ENCODE measurements at places on chromosomes 4 and X.
A peak's percentile ranks its signal among the peaks of the same experiment; 100 is the strongest.

DNA sequence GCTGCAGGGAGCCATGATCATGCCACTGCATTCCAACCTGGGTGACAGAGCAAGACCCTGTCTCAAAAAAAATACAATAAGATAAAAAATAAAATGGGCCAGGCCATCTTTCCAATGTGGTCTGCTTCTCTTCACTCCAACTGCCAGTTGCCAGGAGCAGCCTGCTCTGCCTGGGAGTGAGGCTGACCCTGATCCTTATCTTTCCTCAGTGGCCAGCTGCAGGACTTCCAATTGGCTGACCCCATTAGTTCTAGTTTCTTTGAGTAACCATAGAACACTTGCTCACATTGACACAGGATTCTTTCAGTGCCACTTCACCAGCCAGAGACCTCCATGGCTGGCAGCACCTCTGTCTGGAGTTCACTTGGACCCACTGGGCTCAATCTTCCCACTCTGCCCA is 258.6 kb downstream of the MID1IP1 start:
- DNase-seq, result no peak

DNA sequence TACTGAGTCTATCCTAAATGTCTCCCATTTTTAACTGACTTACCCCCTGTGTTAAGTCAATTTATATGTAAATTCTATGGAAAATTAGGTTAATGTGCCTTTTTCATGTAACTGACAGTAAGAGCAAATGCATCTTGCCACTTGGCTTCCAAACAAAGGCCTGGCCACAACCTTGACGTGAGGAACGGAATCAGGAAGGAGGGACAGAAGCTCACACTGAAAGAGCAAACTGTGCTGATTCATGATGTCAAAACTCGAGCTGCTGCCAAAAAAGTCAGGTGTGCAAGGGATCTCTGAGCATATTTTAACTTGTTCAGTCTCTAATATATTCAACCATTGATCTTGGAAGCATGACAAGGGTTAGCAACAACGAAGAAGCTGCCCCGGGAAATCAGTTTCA is 35.8 kb downstream of the GPM6A start:
- no peak for DNase-seq

DNA sequence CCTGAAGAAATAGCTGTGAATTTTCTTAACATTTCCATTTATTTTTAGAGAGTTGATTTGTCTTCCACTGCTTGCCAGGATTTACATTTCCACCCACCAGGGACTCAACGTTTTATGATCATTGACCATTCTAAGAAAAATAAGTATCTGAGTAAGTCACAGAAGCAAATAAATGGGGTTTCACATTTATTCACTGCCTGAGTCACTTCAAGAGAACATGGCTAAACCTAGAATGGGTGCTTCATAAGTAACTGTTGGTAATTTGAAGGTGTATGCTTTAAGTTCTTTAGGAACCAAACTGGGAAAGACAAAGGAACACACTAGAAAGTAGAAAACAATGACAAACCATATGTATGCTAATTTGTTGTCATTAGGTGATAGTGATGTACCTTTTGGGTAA is 43.2 kb upstream of the GRIA3 start:
- no peak for DNase-seq

DNA sequence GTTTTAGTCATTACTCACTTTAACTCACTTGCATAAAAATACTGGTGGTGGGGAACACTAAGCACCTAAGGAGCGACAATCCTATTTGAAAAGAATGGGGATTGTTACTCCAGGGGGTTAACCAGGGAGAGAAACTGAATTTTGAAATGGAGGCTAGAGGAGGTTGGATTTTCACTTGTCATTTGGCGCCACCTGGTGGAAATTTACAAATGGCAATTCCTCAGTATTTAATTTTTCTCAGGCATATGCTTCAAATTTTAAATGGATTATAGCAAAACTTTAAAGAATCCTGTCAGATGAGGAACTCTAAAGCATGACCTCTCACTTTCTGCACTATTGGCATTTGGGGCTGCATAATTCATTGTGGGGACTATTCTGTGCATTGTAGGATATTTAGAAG is 2.7 kb upstream of the GEMIN8 start:
- peak; percentile 28 for DNase-seq

DNA sequence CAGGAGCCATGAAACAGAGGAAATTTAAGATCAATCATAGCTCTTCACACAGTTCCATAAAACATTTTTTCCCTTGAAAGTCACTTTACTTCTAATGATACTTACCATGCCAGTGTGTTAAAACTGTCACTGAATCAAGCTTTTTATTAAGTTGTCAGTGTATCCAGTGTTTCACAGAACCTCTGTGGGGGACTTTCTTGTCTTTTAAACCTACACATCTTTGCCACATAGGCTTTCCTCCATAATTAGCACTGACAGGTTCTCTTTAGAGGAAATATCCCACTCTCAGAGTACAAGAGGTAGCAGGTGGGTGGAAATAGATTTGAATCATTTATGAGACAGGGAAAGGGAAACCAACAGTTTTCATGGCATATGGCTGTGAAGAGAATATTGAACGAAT is 25.8 kb upstream of the DYNLT3 start:
- no peak for DNase-seq

- no peak for DNase-seq
Measured at GRCh38 chrX:34300871-34301270, 168.8 kb upstream of the FAM47A start.

DNA sequence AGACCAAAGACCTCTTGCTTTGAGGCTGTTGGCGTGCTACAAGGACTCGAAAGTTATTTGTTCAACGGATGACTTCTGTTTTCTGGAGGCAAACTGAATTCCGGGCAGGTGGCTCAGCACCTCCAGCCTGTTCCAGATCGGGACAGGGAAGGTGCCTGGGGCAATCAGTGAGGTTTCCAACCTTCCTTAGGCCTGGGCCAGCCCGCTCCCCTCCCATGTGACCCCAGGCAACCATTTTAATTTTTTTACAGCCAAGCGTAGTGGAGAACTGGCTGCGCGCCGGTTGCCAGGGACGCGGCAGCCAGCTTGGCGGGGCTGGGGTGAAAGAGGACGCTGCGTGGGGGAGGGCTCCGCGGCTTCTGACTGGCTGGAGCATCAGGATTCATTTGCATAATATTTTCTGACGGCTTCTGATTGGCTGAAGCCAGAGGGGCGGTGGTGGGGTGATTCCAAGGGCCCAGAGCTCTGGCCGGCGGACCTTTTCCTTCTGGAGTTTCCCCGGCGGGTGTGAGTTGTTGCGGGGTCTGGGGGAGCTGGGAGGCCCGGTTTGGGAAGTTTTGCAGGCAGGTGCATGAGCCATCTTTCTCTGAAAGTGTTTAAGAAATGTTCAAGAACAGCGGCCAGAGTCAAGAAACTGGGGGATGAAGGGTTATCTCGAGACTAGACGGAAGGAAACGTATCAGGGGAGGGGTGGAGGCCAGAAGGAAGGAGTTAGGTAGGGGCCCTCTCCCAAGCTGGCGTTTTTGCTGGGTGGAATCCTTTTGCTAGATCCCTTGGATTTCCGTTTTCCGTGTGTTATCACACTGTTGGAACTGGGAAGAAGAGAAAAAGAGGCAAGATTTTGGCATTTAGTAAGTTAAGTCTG is at the start of gene MID1IP1:
TSS of gene MID1IP1 (plus strand) at position 479 of the 865 bp plus-strand sequence. CDS start 3,488 bp downstream, outside the sequence.
- DNase-seq, result peak; percentile 56

- DNase-seq, result no peak
Measured at GRCh38 chr4:84740057-84740456, 157.1 kb downstream of the CDS1 start.

DNA sequence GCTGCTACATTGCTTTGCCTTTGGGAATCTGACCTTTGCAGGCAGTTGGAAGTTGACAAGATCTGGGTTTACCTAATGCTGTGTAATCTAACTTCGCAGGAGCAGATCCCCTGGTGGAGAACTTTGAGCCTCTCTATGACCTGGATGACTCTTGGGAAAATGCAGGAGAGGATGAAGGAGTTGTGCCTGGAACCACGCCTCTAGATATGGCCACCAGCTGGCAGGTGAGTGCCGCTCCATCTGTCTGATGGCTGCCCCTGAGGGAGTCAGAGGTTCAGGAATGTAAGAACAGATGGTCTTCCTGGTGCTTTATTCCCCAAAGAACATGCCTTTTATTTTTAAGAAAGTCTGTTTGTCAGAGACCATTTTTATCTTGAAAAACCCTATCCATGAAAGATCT is 109.3 kb downstream of the NFKB1 start:
- no peak for DNase-seq

- no peak for DNase-seq
Measured at GRCh38 chr4:170990989-170991589, 822.1 kb upstream of the GALNTL6 start.

GRCh38 chr4:126583509-126583908 is 1049.2 kb upstream of the INTU start:
- DNase-seq, result no peak

DNA sequence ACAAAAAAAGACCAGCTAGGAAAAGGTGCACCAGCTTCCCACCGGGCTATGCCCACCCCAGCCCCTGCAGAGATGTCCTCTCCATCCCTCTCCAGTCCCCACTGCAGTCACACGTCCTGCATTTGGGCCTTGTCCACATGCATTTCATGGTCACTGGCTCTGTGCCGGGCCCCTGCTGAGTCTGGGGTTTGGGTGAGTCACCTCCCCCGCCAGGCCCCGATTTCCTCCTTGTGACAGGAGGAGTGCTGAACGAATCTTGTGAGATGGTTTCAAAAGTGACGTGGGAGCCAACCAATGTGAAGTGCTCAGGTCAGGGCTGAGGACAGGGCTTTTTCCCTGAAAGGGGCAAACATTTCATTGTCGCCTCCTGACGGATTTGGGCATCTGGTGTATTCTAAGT is 7.1 kb downstream of the CPZ start:
- no peak for DNase-seq

DNA sequence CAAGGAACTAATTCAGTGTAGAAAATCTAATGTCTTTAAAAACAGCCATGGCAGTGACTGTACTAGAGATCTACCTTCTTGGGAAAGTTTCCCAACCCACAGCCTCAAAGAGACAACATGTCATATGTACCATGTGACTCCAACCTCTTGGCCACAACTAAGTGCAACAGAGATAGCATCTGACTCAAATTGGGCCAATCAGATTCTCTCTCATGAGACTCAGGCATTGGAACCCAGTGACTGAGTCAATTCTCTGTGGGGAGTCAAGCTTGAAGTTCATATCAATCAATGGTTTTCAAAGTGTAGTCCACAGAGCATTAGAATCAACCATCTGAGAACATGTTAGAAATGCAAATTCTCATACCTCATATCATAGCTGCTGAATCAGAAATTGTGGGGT is 123.3 kb downstream of the MBNL3 start:
- no peak for DNase-seq

- no peak for DNase-seq
Measured at GRCh38 chr4:10009861-10010500, 11.3 kb downstream of the SLC2A9 start.

DNA sequence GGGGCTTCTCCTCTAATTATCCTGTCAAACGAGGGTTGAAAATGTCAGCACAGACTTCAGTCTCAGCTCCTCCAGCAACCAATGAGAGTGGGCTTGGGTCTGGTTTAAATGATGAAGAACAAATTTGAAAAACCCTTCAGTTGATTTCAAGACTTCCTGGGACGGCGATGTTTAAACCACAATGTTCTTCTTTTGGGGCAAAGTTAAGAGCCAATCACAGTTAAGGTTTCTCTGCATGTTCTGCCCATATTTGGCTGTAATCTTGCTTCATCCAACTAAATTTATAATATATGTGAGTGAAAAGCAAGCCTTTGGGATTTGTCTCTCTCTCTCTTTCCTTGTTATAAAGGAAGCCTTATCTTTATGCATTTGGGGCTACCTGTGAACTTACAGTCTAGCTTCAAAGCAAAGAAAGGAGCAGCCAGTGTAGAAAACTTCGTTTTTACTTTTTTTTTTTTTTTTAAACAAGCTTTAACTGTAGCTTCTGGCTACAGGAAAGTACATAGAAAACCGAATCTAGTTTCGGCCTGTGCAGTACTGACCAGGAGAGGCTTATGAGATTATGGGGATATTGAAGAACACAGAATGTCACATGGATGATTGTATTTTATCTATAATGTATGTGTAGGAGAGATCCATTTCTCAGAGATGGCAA is 46.8 kb upstream of the FAM9C start:
- DNase-seq, result no peak

- DNase-seq, result no peak
Measured at GRCh38 chr4:168648929-168649328, 152.1 kb downstream of the PALLD start.

GRCh38 chr4:95847908-95848460 is 8.1 kb downstream of the PDHA2 start:
- DNase-seq, result no peak

DNA sequence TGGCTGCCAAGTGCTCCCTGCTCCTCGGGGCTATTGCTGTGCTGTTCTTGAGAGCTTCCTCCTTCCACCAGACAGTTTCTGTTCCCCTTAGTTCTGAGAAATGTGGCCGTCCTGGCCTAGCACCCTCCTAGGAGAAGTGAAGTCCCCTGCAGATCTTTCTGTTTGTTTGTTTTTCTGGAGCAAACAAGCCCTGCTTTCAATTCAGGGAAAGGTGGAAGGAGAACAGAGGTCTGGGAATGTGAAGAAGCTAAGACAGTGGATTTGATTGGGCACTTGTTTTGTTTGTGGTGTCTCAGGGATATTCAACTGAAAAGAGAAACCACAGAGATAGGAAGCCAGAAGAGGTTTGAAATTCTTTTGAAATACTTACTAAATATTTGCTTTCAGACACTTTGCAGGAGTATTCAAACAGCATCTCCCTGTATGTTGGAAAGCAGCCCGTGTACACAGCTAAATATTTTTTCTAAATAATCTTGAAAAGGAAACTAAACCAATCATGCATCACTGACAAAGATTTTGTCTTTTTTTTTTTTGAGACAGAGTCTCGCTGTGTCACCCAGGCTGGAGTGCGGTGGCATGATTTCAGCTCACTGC is 36.5 kb upstream of the PPM1K start:
- no peak for DNase-seq

GRCh38 chrX:110846071-110846470 is 50.5 kb upstream of the CHRDL1 start:
- DNase-seq, result no peak

- no peak for DNase-seq
Measured at GRCh38 chr4:11824566-11824965, 395.9 kb upstream of the HS3ST1 start.

DNA sequence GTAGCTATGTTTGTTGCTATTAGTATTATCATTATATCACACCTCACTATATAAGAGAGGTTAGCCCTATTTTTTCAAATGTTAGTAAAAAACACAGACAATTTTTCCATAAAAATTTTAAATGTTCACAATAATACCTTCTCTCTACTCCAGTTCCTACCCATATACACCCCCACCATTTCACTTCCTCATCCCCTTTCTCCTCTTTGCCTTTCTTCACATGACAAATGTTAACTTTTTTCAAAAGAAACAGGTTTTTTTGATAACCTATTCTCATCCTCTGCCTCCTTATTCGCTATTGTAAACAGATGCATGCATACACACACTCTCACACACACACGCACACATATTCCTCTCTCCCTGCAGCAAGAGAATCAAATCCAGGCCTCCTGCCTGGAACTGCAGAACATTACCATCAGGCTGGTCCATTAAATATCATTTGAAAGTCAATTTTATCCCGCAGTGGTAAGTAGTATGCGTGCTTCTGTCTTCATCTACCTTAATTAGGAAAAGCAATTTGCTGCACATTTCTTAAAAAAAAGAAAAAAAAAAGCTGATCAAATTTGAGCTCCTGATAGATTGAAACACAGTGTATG is 55.5 kb downstream of the MID1IP1 start:
- DNase-seq, result no peak

GRCh38 chr4:124018383-124019317 is 622.1 kb downstream of the SPRY1 start:
- DNase-seq, result no peak

Data from activated T-helper 1 cell treated with Interleukin-2 at 50 U/mL for 16 hours (primary cell).